ENCODE measurements at places on chromosomes 3 and 15.

GRCh38 chr15:64361259-64361658 lies 5.3 kb upstream of the CSNK1G1 start:
- DNase-seq: no peak

- DNase-seq: no peak
Measured at GRCh38 chr3:57464801-57465200, 79.3 kb downstream of the DNAH12 start.

DNA sequence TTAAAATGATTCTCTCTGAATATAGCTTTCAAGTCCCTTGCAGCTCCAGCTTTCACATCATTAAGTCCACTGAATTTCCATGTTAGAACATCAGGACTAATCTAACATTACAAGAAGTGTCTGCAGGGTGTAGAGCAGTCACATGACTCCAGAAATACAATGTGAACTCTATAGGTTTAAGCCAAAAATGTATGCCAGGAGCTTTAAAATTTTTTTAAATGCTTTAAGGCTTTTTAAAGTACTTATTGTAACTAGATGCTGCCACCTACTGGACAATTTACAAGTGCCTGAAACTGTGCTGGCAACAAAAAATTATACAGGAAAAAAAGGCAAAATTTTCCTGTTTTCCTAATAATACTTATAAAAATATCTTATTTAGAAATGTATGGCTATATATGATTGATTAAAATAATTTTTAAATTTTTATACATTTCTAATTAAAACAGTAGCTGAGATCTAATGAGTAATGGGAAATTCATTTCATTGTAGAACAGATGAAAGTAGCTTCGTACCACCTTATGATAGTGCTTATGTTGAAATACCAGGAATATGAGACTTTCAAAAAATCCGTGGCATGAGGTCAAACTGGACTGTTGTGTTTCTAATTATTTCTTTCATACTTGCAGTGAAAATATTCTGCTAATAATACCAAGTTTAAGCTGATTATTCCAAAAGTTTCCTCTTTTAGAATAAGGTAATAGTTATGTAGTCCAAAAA lies 25.7 kb downstream of the FSIP1 start:
- DNase-seq: peak; percentile 69

- no peak for DNase-seq
Measured at GRCh38 chr15:65177901-65178300, 7.2 kb downstream of the CLPX start.

GRCh38 chr3:111418391-111418790 lies 123.6 kb upstream of the CD96 start:
- DNase-seq: no peak

- DNase-seq: peak; percentile 71
Measured at GRCh38 chr15:59689626-59690236, 611 bp upstream of the BNIP2 start.

- DNase-seq: no peak
Measured at GRCh38 chr3:45664578-45664977, 24.6 kb upstream of the SACM1L start.

GRCh38 chr15:48868536-48868935 lies 9.4 kb upstream of the EID1 start:
- DNase-seq: peak; percentile 90

- DNase-seq: peak; percentile 78
Measured at GRCh38 chr15:48861813-48862431, 16.0 kb upstream of the EID1 start.

DNA sequence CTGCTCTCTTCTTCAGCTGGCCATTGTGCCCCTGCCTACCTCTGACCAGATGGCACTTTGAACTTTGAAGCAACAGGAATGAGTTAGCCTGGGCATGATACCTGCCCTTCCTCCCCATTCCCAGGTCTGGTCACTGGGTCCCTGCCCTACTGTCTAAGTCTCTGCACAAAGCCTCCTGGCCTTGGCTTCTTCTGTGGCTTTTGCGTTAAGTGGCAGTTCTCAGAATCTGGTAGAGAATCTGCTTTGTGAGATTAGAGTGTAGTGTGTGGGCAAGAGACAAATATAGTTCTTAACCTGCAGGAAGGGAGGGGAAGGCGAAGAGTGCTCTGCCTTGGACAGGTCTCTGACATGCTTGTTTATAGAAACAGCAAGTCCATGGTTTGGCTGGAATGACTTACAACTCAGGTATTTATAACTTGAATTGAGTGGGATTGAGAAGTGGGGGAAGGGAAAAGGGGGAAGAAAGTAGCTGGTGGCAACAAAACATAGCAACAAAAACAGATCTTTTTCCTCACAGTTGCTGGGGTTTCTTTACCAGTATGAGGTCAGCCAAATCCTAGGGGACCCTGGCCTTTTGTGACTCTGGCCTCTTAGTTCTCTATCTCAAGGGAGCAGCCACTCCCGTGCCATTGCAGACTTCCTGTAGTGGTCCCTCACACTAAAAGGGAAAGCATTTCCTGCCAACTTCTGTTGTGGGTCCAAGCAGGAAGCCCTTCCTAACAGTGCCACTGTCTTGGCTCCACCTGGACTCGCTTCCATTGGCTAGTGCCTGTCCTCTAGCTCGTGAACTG lies 16.7 kb downstream of the MAPKBP1 start:
- DNase-seq: peak; percentile 78

- no peak for DNase-seq
Measured at GRCh38 chr3:66597308-66597863, 96.6 kb upstream of the LRIG1 start.
